Muscle of back (tissue), 13 donors: ENCODE measurements at places on chromosomes 5 and 9. TPM values are rescaled to one million over a fixed set of nuclear protein-coding genes. Genes with fewer than 3 reads are reported as not detected.

SPINK13 gene
- not detected for polyA plus RNA-seq

DNA sequence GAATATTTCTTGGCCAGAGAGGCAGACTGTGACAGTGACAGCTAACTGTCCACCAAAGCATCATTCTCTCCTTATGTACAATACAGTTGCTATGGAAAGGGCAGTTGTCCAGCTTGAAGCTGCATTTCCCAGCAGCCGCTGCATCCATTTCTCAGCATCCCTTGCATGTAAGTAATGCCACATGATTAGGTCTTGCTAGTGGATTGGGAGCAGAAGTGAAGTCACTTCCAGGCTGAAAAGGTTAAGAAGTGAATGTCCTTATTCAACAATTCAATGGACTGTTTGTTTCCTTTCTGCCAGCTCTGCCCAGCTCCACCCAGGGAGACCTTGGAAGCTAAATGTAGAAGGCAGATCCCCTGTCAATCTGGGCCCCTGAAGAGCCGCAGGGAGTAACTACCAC, 26.1 kb upstream of the RETREG1 start:
- DNase-seq, result no peak

- DNase-seq, result no peak
Observed at GRCh38 chr5:36054647-36055046, 12.0 kb downstream of the UGT3A2 start.

DIMT1 gene
- polyA plus RNA-seq, result 26.3 TPM

DNA sequence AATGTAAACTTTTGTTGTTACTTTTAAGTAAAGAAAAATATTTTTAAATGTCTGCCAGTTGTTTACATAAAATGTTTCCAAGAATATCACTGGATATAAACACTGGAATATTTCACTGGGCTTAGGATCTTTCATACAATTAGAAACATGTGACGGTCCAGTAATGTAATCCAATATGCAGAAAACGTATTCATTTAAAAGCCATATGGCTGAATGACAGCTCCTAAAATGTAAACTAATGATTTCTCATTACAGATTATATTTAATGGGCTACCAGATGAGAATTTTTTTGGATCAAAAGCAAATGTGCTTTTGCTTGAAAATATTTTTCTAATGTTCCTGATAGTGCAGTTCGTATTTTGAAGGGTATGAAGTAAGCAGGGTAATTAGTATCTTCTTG, 124.3 kb downstream of the TTC39B start:
- DNase-seq, result peak; percentile 34

DNA sequence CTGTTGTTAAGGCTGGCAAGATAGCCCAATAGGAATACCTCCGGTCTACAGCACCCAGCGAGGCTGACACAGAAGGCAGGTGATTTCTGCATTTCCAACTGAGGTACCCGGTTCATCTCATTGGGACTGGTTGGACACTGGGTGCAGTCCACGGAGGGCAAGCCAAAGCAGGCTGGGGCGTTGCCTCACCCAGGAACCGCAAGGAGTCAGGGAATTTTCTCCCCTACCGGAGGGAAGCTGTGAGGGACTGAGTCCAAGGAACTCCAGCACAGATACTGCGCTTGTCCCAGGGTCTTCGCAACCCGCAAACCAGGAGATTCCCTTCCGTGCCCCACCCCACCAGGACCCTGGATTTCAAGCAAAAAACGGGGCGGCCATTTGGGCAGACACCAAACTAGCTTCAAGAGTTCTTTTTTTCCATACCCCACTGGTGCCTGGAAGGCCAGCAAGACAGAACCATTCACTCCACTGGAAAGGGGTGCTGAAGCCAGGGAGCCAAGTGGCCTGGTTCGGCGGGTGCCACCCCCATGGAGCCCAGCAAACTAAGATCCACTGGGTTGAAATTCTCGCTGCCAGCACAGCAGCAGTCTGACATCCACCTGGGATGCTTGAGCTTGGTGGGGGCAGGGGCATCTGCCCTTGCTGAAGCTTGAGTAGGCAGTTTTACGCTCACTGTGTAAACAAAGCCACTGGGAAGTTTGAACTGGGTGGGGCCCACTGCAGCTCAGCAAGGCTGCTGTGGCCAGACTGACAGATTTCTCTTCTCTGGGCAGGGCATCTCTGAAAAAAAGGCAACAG, 647.2 kb downstream of the BNC2 start:
- DNase-seq, result no peak
